Activated CD4-positive, alpha-beta T cell treated with anti-CD3 and anti-CD28 coated beads, Interleukin-2, Interleukin-6, amounts not matched to agents 100 ng/mL and 50 ng/mL, durations not matched to agents 16 hours and 8 hours (primary cell): ENCODE measurements at places on chromosomes 5 and 9.

DNA sequence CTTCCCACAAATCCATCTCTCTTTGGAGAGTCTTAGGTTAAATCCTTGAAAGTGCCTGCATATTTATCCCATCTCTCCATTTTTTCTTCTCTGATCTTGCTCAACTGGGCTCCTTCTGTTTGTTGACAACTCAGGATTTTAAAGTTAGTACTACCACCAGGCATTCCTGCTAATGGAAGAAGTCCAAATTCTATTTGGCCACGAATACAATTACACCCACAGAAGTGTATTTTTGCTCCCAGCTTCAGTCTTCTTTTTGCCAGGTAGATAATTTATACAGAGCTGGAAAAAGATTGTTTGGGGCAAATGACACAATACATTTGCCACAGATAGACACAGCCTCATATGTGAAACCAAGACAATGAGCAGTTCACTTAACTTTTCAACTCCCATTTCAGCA is 74.8 kb downstream of the CETN3 start:
- no peak for DNase-seq

DNA sequence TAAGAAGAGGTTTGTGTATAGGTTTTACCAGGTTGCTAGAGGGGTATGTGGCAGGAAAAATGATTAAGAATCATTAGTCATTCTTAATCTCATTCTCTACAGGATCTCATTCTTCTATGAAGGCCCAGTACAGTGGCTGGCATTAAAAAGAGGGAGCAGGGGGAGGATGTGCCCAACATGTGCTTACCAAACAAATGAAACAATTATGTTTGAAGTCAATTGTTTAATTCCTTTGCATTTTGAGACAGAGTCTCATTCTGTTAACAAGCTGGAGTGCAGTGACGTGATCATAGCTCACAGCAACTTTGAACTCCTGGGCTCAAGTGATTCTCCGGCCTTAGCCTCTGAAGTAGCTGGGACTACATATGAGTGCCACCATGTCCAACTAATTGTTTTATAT is 23.0 kb downstream of the FNIP1 start:
- no peak for DNase-seq

DNA sequence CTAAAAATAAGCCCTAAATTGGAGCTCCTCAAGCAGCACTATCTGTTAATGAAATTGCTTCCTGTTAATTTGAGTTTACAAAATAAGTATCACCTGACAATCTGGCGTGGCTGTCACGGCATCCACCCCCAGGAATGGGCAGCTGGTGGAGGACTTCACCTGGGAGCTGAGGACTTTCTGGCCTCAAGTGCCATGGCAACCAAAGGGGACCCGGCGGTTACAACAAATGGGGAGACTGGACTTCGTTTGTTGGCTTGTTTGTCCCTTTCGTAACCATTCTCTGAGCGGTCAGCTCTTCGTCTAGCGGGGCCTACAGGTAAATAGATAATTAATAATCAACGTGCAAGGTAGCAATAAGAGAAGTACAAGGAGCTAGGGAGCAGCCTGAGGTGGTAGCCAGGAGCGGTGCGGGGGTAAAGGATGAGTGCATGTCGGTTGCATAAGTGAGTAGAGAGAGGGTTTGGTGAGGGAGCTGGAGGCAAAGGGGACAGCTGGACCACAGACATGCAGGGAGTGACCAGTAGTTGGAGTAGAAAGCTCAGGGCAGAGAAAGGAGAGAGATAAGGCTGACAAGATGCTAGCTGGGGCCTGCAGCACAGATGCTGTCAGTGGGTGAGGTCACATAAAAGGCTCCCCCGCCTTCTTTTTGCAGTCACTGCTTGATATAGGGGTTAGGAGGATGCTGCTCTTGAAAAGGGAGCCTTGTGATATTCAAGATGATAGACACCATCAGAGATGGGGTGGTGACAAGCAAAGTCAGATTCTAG is 62.5 kb downstream of the HSPA4 start:
- DNase-seq: no peak

DNA sequence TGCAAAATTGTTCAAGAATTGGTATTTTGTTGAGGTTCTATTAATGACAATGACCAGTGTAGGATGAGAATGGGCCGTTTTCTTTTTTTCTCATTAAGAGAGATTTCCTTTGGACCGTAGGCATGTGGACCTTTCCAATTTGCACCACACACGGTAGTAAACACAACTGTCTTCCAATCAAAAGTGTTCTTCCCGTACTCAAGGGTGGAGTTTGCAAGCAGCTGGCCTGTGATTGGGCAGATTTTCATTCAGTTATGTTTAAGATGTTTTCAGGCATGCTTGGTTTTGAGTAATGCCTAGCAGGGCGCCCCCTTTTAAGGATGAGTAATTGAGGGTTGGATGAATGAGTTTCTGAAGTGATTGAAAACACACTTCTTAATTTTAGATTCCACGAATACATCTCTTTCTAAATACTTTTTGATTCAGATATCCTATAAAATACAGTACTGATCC is 2.5 kb downstream of the KDM3B start:
- peak; percentile 86 for DNase-seq

DNA sequence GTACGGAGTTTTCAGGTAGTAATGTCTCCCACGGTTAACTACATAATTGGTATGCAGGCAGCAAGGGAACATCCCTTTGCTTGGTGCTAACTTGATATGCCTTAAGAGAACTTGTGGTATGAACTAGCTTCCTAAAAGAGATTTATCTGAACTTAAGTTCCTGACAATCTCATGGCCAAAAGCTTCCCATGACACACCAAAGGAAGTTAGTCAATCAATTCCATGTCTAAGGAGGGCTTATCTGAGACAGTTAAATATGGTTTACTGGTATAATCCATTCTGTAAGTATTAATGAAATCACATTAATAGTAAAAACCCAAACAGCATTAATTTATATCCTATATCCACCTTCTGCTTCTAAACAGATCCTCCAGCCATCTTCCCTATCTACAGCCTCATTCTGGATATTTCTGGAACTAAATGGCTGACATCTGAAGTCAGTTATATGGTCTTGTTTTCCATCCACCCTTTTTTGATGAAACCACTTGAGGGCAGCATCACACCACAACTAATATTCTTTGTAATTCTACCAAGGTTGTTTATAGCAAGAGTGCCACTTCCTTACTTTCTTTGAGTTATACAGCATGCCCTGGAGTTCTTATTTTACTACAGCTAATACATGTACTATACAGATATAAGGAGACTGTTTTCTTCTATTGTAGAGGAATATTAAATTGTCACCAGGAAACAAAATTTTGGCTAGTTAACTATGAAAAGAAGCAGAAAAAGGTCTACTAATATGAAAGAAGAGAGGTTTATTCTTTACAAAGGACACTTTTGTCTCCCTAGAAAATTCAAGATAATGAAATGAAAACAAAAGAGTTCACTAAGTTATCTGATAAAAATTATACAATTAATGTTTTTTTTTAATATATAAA is 34.7 kb downstream of the SHOC1 start:
- DNase-seq: peak; percentile 71

DNA sequence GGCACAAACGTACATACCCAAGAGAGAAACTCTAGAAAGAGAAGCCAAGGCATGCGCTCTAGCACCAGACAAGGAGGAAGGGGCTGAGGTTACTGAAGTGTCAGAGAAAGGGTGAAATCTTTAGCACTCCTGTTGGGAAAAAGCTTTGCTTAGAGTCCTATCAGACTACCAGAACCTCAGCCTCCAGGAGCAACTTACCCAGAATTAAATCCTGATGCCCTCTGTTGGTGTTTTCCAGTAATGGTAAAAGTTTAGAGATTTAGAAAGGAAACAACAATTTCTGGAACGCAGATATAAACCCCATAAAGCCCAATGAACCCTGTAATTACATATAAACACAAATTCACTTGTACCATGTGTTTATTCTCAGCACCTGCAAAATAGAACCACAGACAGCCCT is 33.2 kb upstream of the ASTN2 start:
- DNase-seq: no peak

DNA sequence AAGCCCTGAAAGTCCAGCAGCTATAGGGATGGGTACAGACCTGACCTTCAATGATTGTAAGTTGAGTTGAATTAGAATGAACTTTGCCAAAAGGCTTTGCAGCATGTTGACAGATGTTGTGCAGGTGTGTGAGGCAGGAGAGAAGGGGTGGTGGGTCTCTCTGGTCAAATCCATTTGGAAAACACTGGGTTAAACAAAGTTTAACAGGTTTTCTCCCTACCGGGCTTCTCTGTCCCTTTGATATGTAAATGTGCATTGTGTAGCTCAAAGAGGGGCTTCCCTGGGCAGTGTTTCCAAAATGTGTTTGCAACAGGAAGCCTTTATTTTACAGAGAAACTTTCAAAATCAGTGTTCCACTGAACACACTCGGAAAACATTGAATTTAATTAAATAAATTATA is 72.1 kb upstream of the BRINP1 start:
- DNase-seq: no peak

GRCh38 chr5:132009706-132010405 is 1.6 kb downstream of the ACSL6 start:
- no peak for DNase-seq

DNA sequence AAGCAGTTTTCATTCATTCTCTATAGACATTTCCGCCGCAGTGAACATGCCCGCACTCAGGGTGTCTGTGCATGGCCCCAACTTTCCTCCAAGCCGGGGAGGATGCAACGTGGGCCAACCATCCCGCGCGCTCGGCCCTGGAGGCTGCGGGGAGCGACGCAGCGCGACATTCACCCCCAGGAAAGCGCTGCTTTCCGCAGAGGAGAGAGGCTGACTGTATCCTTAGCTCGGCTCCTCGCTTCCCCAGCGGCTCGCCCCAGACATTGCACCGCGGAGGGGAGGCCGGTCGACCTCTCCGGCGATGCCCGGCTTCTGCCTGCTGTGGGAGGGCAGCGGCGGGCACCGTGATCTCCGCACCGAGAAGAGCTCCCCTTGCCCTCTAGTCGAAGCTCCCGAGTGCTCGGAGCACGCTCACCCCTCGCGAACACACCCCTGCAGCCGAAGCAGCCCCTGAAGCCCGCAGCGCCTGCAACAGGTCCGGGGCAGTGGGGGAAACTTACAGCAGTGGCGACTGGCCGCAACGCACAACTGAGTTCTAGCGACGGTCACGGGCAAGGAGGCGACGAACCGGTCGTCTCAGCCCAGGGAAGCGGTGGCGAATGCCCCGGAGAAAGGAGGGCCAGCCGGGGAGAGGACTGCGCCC is 600 bp downstream of the ENC1 start:
- peak; percentile 63 for DNase-seq

GRCh38 chr9:5178126-5178805 is 7.2 kb downstream of the INSL6 start:
- DNase-seq: peak; percentile 11

DNA sequence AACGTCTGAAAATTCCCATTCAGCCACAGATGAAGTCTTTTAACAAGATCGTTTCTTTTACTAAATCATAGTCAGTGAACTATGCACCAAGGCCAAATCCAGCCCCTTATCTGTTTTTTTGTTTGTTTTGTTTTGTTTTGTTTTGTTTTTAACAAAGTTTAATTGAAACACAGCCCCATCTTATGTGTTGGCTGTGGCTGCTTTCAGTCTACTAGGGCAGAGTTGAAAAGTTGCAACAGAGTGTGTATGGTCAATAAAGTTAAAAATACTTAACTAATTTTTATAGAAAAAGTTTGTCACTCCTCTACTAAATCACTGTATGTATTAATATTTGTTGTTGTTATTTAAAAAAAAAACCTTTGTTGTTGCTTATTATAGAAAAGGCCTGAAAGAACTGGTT is 137.1 kb downstream of the CAAP1 start:
- no peak for DNase-seq

DNA sequence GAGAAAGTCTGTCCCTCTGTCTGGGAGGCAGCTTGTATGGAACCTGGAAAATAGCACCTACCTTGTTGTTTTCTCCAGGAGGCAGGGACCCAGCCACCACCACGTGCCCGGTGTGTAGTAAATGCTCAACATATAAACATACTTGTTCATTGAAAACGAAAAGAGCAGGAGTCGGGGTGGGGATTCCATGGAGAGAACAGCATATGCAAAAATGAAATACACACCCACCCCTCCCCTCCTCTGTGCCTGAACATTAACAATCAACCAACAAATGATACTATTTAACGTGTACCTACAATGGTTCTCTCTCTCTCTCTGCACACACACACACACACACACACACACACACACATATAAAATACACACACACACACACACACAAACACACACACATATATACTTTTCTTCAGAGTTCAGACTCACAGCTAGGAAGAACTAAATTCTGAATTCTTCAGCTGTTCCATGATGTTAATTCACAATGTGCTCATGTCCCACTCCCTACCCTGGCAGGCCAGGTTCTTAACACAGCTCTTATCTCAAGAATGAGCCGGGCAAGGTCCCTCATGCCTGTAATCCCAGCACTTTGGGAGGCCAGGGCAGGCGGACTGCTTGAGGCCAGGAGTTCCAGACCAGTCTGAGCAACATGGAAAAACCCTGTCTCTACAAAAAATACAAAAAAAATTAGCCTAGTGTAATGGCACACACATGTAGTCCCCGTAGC is 16.3 kb upstream of the DENND1A start:
- no peak for DNase-seq

GRCh38 chr9:20243841-20244240 is 378.5 kb downstream of the MLLT3 start:
- DNase-seq: no peak

DNA sequence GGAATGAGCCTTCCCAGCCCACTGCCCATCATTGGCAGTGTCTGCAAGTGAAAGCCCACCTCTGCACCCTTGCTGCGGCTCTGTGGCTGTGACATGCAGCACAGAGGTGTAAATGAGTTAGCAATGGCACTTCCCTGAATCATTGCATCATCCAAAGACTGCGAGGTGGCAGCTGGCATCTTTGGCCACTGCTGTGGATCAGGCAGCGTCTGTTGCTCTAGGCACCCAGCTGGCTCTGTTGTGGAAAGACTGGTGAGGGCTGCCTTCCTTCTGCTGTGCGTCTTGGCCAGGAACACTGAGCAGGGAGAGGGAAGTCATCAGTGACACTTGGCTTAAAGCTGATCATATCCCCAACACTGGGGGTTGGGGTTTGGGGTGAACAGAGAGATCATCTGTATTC is 64.5 kb downstream of the MFAP3 start:
- DNase-seq: no peak

DNA sequence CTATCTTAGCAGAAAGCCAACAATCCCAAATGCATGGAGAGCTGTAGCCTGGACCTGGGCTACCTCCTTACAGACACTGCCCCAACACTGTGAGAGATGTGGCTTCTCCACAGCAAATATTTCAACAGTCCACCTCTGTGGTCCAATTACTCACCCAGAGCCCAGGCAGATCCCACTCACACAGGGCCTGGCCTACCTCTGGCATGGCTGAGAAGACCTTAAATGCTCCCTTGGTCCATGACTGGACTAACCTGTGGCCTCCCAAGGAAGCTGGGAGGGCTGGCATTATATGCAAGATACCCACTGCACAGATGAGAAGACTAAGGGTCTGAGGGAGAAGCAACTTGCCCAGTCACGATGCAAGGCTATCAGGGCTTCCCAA is 22.8 kb upstream of the SLC25A51 start:
- DNase-seq: no peak

- DNase-seq: no peak
Measured at GRCh38 chr9:68817079-68817875, 112.2 kb downstream of the PIP5K1B start.

GRCh38 chr5:137113939-137114338 is 385.2 kb downstream of the SPOCK1 start:
- DNase-seq: no peak
